ENCODE measurements at places on chromosomes 4 and X.

- DNase-seq = no peak
Measured at GRCh38 chr4:15318621-15319348, 109.0 kb upstream of the C1QTNF7 start.

GRCh38 chr4:37682701-37683401 lies 3.3 kb downstream of the RELL1 start:
- DNase-seq = no peak

- DNase-seq = no peak
Measured at GRCh38 chrX:134764202-134764785, 106.0 kb upstream of the PLAC1 start.

GRCh38 chrX:80808881-80809411 lies 731 bp downstream of the BRWD3 start:
- peak; percentile 36 for DNase-seq

DNA sequence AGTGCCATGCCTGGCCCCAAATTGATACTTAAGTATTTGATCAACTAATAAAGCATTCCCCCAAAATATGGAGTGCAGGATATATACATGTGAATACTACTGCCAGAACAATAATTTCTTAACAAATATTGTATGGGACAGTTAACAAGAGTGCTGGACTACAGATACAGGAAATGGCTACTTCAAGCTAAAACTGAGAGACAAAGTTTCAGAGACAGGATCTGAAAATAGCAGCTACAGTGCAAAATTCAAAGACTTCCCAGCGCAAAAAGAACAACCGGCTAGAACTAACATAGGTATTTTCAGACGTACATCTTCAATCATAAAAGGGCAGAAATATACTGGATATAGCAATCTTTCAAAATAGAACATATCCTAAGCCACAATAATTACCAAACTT lies 6.3 kb downstream of the ATRX start:
- no peak for DNase-seq

DNA sequence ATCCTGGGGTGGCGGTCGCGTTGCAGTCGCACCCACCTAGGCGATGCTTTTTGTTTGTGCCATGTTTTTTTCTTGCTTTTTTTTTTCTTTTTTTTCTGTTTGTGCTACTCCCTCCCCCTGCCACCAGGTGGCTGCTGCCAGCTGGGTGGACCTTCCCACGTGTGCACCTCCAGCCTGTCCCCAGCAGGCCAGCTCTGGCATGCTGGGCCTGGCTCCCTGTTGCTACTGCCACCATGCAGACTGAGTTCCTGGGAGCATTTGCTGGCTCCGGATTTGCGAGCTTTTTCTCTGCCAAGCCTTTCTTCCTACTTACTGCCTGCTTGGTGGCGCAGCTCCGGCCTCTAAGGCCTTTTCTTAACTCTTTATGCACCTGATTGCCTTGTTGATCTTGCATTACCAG lies 161.2 kb upstream of the WDFY3 start:
- peak; percentile 88 for DNase-seq
